Activated CD4-positive, alpha-beta T cell treated with anti-CD3 and anti-CD28 coated beads, Interleukin-10, Interleukin-2, amounts not matched to agents 100 ng/mL and 50 ng/mL, durations not matched to agents 16 hours and 8 hours (primary cell): ENCODE measurements at places on chromosomes 1 and 21.
A peak's percentile ranks its signal among the peaks of the same experiment; 100 is the strongest.

- no peak for DNase-seq
Measured at GRCh38 chr21:36780861-36781260, 81.9 kb downstream of the SIM2 start.

DNA sequence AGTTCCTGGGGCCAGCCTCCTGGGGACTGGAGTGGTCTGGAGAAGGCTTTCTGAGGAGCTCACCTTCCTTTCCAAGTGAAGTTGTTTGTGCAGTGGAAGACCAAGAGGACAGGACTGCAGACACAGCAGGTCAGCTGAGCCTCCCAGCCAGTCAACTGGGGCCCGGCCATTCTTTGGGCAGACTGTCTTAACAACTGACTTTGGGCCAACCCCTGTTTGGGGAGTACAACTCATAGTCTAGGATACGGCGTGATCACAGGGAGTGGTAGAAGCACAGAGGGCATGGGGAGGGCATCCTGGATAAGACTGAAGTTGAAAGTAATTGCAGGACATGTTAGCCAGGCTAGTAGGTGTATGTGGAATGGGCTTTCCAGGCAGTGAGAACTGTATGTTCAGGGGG, 50.3 kb downstream of the PGM1 start:
- no peak for DNase-seq

DNA sequence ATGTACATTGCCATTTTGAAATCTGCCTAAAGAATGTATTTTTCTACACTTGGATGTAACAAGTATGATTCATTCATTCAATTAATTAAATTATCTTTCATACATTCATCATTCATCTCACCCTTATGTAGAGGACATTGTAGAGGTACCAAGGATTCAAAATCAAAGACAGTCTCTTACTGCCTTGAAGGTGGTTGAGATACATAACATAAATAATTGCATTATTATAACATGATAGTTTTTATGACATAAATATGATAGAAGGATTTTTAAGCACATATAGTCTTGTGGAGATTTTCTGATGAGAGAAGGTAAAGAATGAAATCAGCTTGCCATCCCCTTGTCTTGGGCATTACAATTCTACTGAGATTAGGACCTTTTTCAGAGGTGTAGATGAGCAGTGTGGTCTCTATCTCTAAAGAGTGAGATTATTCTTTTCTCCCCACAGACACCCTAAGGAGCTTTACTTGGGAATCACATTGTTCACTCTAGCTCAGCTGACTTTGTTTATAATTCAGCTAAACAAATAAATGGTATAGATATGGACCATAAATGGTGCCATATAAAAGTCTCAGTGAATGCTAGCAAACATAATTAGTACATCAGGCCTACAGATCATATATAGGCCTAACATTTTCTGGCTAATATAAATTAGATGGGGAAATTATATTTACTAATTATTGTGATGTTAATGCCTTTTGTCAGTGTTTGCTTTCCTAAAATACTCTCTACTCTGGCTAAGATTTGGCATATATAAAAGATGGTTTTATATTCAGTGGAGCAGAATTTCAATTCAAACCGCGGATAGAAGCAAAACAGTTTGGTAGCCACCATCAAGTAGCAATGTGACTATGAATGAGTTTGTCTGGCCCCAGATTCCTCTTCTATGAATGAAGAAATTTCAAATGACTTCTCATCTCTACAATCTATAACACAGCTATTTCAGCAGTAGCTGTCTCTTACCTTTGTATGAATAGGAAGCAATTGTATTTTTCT, 1.9 kb downstream of the RGS1 start:
- no peak for DNase-seq

DNA sequence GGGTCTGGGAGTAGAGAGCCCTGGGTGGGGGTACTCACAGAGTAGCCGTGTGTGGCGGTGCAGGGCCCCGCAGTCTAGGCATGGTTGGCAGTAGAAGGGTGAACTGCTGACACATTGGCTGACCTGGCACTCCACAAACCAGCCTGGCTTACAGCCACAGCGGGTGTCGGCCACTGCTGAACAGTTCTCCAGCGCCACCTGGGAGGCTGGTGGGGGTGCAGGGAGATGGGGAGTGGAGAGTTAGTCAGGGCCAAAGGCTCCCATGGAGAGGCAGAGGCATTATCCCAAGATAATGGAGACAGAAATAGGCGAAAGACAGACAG, 1.5 kb downstream of the TNFRSF25 start:
- DNase-seq, result peak; percentile 73
